ENCODE measurements at places on chromosomes 2 and 18.

- no peak for DNase-seq
Measured at GRCh38 chr18:74234326-74235171, 57.2 kb downstream of the CYB5A start.

GRCh38 chr2:232633413-232634205 is at the start of gene EFHD1:
TSS of gene EFHD1 (plus strand) at chr2:232633604. CDS start at chr2:232633705, 101 bp downstream.
- DNase-seq = peak; percentile 71

GRCh38 chr2:239833269-239834109 is 191.7 kb downstream of the NDUFA10 start:
- DNase-seq = no peak

DNA sequence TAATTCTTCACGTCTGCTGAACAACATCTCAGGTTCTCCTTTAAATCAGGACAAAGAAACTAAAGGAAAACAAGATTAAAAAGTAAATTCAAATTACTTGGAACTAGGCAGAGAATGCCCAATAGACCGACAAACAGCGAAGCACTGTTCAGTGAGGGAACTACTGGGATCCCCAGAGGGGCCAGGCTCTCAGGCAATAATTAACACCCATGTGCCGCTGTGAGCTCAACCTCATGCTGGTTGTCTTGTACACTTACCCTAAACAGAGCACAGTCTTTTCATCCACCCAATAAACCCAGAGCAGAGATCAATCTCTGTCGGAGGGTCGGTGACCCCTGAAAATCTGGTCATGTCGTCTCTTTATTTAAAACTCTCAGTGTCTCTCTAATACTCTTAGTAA is 229.9 kb upstream of the CRIM1 start:
- DNase-seq = no peak

DNA sequence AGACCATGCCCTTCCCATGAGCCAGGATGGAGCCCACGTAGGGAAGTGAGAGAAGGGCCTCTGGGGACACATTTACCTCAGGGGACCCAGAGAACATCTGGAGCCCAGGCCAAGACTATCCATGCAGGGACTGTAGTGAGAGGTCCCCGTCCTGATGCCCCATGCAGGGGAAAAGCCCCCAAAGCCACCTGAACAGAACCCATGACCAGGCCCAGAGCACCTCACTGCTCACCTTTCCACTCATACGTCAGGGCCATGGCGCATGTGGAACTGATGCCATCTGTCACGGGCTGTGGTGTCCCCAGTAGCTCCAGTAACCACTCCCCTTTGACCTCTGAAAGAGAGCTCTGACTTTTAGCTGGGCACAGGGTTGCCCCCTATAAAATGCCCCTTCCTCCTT is 106.5 kb upstream of the TEX51 start:
- DNase-seq = no peak

DNA sequence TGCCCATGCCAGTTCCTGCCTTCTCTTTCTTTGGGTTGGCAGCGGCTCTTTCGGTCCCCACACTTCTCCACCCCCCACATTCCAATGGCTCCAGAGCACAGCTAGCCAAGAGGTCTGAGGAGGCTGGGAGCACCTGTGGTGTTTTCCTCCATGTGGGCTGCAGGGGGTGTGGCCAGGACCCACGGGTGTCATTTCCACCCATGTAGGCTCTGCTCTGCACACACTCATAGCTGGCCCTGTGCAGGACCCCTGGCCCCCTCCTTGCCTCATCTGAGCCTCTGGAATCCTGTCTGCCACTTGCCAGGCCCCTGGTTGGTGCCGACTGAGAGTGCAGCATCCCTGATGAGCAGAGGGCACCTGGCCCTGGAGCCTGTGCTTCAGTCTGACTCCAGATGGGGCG is 46.3 kb downstream of the DYSF start:
- no peak for DNase-seq

- DNase-seq = no peak
Measured at GRCh38 chr2:11827547-11827946, 81.1 kb downstream of the LPIN1 start.

- DNase-seq = no peak
Measured at GRCh38 chr2:177315364-177315763, 50.8 kb upstream of the NFE2L2 start.

DNA sequence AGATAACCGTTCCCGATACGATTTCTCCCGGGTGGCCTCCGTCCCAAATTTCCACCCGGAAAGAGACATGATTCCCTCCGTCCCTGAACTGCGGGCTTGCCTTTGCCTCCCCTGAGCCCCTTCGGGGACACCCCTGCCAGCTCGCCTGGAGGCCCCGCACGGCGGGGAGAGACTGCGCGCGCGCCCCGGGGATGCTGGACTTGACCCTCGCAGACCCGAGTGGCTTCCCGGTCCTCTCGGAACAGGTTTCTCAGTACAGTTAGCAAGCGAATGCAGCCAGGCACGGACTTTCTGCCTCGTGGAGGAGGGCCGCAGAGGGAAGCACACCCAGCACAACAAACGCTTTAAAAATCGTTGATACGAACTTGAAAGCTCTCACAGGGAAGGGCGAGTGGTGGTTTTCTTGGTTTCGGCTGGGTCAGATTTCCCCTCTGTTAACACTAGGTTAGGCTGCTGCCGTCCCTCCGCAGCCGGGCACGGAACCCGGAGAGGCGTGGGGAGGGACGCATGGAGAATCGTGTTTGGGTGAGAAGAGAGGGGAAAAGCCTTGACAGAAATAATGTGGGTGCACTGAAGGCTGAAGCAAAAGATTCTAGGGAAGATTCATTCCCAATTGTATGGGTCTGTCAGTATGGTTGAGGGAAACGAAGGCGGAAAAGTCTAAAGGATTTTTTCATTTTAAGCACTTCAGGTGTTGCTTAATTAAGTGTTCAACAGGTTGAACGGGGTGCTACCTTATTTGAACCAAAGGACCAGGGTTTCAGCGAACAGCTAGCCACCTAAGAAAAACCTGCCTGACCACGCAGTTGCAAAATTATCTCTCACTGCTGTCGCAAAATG is 916 bp downstream of the TNFRSF11A start:
- peak; percentile 28 for DNase-seq

DNA sequence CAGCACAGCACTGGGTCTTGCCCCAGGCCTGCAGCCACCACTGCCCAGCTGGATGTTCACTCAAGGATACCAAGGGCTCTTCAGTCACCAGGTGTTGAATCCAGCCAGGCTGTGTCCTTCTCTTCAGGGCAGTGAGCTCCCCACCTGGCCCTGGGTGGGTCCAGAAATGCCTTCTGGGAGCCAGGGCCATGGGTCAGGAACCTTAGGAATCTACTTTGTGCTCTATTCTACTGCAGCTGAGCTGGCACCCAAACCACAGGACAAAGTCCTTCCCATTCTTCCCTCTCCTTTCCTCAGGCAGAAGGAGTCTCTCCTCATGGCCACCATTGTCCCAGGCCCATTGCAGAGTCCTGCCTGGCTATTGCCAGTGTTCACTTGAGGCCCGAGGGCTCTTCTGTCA is 13.0 kb downstream of the STRADB start:
- no peak for DNase-seq

DNA sequence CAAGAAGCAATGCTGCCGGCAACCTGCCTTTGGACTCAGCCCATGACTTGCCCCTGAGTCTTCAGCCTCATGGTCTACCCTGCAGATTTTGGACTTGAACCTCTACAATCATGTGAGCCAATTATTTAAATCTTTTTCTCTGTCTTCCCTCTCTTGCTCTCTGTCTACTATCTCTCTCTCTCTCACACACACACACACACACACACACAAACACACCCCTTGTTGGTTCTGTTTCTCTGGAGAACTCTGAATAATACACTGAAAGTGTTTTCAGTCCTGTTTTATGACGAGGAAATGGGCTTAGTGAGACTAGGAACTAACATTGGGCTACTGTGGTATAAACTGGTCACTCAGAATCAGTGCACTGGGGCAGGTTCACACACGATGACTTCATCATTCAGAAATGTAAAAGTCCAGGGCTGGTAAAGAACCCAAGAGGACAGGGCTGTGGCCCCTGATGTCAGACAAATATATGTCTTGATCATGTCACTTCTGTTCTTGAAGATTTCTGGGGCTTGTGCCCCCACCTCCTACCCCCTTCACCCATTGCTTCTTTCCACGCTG is 266.1 kb upstream of the SIX2 start:
- DNase-seq = no peak

- DNase-seq = no peak
Measured at GRCh38 chr2:60104514-60105505, 448.6 kb downstream of the BCL11A start.

DNA sequence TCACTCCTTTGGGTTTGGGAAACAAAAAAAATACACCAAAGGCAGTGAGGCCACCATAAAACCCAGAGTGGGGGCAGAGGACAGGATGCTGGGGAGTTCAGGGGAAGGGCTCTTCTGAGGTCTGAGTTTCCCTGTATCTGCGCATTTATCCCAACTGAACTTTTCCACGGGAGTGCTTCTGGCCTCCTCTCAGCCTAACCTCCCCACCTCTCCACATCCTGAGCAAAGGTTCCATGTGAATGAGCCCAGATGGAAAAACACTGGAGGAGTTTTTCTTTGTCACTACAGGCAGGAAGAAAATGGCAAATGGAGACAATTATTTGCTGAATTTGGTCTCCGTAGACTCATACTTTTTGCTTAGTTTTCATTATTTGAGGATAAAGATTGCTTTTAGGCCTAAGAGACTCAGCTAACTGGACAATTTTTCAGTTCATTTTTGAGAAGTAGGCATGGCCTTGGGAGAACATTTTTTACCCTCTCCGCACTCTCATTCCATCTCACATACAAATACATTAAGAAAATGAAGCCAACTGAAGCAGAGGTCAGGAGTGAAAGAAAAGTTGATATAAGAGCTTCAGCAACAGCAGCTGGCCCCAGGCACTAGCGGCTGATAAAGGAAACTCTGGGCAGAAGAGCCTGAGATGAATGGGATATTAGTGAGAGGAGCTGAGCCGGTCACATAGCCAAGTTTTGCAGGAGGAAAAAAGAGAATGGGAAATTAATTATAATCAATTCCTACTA is 82.6 kb upstream of the CYP1B1 start:
- DNase-seq = no peak

GRCh38 chr2:167192833-167193232 is 304.6 kb downstream of the XIRP2 start:
- DNase-seq = no peak

GRCh38 chr2:164891460-164891859 is 49.8 kb upstream of the COBLL1 start:
- no peak for DNase-seq

DNA sequence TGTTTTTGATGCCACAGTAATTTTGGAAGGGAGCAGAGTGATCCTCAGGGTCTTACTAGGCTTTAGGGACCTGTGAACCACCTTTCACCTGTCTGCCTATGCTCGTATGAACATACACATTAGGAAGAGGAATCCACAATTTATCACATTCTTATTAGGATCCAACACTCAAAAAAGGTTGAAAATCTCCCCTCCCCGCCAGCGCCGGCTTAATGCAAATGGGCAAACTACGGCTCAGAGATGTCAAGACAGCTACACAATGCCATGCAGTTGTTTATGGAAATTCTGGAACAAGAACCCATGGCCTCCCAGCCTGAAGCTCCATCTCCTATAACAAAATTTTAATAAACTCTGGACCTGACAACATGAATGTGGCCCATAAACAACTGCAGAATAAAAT is 375.9 kb upstream of the ACVR2A start:
- DNase-seq = no peak

GRCh38 chr18:7921938-7922587 is 354.9 kb downstream of the PTPRM start:
- DNase-seq = no peak

Data from stimulated activated effector memory CD8-positive, alpha-beta T cell treated with anti-CD3 and anti-CD28 coated beads, Interleukin-12 subunit alpha, Interleukin-12 subunit beta, amount 100 ng/mL, for 72 hours (primary cell).